ENCODE measurements at places on chromosomes 3 and 15. TPM values are rescaled to one million over a fixed set of nuclear protein-coding genes. Genes with fewer than 3 reads are reported as not detected.

DNA sequence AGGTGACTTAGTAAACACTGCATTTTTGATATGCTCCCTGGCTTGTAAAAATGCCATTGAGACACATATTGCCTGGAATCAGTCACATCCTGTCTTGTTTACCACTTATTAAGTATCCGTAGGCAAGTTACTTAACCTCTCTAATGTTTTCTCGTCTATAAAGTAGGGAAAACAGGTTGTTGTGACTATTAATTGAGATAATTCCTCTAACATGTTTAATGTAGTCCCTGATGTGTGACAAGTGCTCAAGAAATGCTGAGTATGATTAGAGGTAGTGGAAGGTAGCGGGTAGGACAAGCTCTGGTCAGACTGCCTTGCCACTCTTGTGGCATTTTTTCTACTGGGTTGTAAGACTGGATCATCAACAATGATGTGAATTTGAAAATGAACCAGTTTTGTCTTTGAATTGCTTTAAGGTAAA lies 54.1 kb downstream of the NFKBIZ start:
- DNase-seq = no peak

DNA sequence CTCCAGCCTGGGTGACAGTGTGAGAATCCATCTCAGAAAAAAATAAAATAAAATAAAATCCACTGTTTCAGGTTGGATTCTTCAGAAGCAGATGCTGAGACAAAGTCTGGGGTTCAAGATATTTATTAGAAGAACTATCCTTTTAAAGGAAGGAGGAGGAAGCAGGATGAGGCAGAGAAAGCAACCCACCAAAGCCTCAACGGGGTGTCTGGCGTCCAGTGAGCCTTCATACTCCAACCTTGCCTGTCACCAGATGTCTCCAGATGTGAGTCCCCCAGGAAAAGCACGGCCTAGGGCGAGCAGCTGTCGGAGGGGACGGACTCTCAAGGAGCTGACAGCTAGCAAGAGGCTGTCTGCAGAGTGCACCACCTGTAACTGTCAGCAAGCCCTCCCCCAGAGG lies 37.3 kb downstream of the MB21D2 start:
- no peak for DNase-seq

The CFAP92 gene
- 0.45 TPM for total RNA-seq

The GPR156 gene
- 0.17 TPM for total RNA-seq

The RASL12 gene
- not detected for total RNA-seq

All from CD4-positive, alpha-beta T cell (primary cell).